Thymus (tissue), 14 donors: ENCODE measurements at places on chromosomes 4 and X.

DNA sequence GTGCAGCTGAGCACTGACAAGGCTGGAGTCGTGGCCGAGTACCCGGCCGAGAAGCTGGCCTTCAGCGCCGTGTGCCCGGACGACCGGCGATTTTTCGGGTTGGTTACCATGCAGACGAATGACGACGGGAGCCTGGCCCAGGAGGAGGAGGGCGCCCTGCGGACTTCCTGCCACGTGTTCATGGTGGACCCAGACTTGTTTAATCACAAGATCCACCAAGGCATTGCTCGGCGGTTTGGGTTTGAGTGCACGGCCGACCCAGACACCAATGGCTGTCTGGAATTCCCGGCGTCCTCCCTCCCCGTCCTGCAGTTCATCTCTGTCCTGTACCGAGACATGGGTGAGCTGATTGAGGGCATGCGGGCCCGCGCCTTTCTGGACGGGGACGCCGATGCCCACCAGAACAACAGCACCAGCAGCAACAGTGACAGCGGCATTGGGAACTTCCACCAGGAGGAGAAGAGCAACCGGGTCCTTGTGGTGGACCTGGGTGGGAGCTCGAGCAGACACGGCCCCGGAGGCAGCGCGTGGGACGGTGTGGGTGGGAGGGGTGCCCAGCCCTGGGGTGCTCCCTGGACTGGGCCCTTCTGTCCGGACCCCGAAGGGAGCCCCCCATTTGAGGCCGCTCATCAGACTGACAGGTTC lies 24.3 kb downstream of the RGS12 start:
- no peak for DNase-seq

DNA sequence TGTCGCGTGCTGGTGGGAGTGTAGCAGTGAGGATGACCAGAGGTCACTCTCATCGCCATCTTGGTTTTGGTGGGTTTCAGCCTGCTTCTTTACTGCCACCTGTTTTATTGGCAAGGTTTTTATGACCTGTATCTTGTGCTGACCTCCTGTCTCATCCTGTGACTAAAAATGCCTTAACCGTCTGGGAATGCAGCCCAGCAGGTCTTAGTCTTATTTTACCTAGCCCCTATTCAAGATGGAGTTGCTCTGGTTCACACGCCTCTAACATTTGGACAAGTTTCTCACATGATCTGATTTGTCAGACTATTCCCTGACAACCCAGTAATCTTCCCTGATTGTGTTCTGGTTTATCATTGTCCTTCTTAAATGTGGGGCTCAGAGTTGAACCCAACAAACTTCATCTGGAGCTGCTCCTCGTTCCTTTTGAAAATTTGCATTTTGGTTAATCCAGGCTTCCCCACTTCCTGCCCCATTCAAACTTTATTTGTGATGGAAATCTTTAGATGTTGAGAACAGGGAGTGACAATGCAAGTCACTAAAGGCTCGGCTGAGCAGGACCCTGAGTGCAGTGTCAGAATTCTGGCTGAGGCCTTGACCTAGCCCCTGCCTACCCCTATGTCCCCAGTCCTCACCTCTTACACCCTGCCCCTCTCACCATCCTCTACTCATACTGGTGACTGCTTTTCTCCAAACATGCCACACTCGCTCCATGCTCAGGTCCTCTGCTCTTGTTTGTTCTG lies 226.8 kb downstream of the STIM2 start:
- DNase-seq: no peak

GRCh38 chr4:78629991-78630541 lies 78.5 kb downstream of the ANXA3 start:
- DNase-seq: no peak

- DNase-seq: no peak
Measured at GRCh38 chr4:152531479-152531878, 4.4 kb downstream of the FBXW7 start.

DNA sequence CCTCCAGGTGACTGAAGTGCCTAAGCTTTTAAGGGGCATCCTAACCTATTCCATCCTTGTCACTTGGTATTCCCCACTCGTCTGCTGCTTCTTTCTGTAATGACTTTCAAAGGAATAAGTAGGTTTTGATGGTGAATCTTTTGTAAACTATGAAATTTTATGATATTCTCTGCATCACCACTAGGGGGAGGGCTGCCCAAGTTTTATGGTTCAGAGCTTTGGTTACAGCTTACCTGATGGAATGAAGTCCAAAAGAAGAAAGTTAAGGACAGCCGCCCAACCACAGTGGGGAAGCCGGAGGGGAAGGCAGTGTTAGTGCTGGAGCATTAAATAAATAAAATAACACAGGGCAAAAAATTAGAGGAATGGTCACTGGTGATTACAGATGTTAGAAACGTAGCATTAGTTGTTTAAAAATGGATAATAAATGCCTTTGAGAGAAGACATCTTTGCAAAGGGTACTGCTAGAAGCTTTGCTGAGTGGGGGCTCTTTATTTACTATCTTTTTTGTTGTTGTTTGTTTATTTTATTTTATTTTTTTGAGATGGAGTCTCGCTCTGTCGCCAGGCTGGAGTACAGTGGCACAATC lies 204.9 kb downstream of the GBA3 start:
- DNase-seq: peak; percentile 13

- no peak for DNase-seq
Measured at GRCh38 chr4:184247421-184247820, 29.7 kb upstream of the ENPP6 start.

GRCh38 chr4:105909787-105910281 lies 14.6 kb downstream of the NPNT start:
- DNase-seq: no peak

- no peak for DNase-seq
Measured at GRCh38 chrX:65203545-65203944, 227.3 kb upstream of the ZC4H2 start.

DNA sequence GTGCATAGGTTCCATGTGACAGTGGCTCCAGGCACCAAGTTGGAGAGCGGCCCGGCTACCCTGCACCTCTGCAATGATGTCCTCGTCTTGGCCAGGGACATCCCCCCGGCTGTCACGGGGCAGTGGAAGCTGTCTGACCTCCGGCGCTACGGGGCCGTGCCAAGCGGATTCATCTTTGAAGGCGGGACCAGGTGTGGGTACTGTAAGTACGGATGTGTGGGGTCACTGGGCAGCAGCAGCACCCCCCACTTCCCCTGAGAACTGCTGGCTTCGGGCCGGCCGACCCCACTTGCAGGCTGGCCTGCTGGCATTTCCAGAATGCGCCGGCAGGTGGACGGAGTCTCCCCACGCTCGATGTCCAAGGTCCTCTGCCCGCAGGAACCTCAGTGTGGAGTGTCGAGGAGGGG lies 13.2 kb downstream of the DOK7 start:
- no peak for DNase-seq

- DNase-seq: no peak
Measured at GRCh38 chrX:10231461-10231860, 74.7 kb downstream of the CLCN4 start.

DNA sequence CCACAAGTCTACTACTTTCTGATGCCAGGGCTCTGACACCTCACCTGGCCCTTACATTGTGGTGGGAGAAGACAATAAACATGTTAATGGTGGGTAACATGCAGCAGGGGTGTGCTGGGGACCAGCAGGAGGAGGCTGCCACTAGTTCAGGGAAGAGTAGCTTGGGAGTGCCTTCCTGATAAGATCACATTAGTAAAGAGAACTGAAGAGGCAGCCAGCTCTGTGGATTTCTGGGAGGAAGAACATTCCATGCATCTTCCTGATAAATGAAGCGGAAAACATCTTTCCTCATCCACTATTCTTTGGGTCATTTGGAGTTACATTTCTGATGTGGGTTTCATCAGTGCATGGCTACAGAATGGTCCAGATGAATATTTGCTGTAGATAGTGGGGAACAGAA lies 9.0 kb downstream of the RNF150 start:
- DNase-seq: no peak

DNA sequence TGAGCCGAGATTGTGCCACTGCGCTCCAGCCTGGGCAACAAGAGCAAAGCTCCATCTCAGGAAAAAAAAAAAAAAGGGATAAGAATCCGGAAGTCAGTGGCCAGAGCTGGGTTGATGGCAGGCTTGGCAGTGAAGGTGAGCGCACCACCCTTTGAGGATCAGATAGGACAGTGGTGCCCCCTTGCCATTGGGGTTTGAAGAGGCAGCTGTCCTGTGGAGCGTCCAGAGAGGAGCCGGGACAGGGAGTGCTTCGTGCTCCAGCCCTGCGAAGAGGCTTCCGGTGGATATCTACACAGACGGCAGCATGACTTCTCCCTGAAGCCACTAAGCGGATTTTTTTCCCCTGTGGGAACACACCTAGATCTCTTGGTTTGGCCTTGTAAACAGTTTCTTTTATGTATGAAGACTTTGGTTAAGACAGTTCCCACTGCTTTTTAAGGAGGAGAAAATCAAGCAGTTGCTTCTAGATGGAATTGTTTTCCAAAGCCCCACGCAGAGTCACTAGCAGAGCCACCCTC lies 6.5 kb downstream of the TBC1D14 start:
- DNase-seq: no peak

DNA sequence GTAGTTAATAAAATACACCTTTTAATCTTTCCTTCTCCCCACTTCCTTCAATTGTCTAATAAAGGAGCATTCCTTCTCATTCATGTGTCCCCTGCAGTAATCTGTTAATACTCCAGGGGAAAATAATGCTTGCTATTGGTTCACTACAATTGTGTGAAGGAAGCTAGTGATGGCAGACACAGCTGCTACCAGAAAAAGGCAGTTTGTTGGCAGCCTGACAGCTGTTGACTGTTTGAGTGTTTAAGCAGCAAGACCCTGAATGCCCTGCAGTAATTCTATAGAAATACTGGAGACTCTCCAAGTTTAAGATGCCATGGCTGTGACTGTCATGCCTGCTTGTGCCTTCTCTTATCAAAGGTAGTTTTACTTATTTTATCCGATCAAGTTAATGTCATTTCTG lies 359.5 kb downstream of the C4orf33 start:
- no peak for DNase-seq

GRCh38 chr4:6041800-6042199 lies 23.6 kb upstream of the C4orf50 start:
- no peak for DNase-seq

GRCh38 chrX:67207912-67208311 lies 335.9 kb upstream of the AR start:
- DNase-seq: no peak

DNA sequence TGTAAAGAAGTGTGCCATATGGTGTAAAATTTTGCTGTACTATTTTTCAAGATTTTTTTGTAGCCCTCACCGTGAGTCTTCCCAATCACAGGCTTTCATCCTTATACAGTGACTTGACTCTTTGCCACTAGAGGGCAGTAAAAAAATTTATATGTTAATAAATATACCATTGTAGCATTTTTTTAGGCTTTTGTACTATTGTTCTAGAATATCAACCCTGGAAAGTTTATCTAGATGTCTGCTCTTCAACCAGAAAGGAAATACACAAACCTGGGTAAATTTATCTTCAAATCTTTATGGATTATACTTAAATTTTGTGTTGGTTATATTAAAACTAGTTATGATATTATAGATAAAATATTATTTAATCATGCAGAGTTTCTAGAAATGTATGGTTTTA lies 235.3 kb downstream of the TENM3 start:
- peak; percentile 4 for DNase-seq
